ENCODE measurements at places on chromosomes 2 and 18.

DNA sequence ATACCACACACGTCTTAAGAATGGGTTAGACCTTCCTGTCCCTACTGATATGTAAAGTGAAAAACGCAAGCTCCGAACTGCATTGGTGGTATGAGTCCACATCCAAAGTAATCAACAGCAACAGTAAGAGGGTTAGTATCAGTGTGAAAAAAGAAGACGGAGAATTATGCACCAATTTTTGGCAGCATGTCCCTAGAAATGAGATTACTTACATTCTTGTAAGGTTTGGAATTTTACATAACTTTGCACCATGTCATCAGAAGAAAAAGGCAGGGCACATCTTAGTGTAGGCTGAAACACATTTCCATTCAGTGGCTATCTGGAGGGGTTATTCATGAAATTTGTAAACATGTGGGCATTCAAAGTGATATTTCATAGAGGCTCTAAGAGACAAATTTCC, 88.2 kb downstream of the LONRF2 start:
- DNase-seq = peak; percentile 42

DNA sequence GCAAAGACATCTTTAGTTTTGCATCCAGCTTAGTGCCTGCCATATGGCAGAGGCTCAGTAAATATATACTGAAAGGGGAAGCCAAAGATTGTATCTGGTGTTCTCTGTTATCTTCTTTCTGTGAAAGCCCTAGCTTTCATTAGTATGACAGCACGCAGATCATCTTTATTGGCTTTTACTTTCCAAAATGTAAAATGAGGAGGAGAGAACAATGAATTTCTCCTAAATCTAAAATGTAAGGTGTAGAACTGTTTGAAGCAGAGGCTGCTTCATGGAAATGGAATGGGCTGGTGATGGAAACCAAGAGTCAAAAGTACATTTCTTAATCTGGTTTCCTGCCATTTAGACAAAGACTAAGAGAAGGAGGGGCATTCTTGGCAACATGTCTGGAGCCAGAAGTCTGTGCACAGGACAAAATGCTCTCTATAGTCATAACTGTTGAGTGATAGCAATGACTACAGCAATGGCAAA, 1029.9 kb upstream of the PIK3C3 start:
- DNase-seq = peak; percentile 21

DNA sequence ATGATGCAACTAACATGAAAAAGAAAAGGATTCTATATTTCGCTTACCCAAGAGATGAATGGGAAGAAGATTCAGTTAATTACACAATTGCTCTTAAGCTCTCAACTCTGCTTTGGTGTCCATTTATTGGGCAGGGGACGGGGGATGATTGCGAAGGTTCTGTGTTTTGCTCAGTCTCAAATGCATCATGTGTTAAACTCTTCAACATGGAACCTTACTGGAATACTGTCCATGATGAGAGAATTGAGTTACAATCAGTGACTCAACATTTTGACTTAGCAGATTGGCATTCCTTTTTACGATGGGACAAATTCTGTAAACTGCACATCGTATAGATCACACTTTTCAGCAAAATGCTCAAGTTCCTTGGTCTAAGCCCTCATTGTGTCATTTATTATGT, 135.6 kb downstream of the RBMS1 start:
- DNase-seq = peak; percentile 83

DNA sequence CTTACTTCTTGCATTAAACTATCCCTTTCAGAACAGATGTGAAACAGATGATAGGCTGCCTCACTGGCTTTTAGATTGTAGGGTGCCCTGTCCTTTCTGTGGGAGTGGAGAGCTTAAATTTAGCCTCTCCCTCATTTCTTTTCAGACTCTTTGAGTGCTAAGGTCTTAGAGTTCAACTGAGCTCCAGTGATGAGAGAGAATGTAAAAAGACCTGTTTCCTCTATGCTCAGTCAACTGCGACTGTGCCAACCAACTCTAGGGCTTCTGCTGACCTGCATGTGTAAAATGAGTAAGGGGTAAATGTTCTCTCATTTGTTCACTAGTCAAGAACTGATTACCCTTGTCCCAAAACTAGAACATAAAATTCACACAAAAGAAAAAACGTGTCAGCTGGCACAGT, 104.8 kb upstream of the TGFA start:
- no peak for DNase-seq

DNA sequence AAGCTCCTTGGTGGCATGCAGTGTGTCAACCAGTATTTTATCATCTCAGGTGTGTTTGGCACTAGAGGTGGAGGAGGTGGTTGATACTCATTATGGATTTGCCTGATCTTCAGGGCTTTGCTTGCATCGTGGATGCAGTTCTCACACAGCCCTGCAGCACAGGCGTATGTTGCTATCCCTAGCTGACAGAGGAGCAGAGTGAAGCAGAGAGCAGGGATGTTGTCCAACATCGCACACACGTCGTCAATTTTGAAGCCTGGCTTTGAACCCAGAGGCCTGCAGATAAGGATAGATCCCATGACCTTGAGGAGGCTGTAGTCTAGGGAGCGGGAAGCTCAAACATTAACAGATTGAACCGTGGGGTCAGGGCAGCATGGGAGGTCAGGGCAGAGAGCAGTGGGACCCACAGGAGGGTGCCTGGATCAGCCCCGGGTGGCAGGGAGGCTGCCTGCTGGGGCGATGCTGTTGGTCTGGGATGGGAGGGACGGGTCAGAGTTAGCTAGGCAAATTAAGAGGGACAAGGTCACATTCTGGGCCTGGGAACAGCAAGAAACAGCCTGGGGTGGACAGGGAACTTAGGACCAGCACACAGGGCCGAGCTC, 4.2 kb downstream of the RNF144A start:
- DNase-seq = no peak

DNA sequence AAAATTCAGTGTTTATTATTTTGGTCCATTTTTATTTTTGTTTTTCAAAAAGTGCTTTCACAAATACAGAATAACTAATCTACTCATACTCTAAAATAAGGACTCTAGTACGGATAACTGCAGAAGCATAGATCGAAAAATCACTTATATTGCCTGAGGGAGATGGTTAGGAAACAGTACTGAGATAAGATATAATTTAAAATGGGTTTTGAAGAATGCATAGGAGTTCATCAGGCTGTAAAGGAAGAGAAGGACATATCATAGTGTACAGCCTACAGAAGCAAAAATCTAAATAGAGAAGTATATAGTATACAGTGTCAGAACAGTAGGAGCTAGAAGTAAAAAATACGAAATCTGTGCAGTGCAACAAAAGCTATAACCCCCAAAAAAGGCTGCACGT, 247.4 kb downstream of the SOX11 start:
- DNase-seq = no peak

DNA sequence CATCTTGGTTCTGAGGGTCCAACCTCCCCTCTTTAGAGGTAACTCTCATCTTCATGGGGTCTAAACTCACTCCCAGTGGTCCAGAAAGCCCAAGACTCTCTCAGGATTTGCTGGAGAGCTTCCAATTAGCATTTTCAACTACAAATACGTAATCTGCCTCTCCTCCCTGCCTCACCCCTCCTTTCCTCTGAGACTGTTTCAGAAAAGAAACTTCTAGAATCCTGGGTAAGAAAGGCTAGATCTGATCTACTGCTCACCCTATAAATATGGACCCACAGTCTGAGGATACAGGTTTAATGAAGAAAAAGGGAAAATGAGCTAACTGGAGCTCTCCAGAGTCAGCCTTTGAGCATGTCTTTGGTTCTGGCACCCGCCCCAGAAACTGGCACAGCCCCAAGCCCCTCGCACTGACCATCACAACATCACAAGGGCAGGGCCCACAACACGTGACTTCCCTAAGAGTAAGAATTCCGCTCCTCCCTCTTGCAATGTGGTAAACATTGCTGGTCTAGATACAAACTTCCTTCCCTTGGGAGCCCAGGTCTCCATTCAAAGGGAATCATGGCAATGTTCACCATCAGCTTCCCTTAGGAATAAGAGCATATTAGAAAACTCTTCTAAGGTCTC, 21.7 kb upstream of the IHH start:
- no peak for DNase-seq

- no peak for DNase-seq
Observed at GRCh38 chr18:59387687-59388565, 28.9 kb upstream of the LMAN1 start.

DNA sequence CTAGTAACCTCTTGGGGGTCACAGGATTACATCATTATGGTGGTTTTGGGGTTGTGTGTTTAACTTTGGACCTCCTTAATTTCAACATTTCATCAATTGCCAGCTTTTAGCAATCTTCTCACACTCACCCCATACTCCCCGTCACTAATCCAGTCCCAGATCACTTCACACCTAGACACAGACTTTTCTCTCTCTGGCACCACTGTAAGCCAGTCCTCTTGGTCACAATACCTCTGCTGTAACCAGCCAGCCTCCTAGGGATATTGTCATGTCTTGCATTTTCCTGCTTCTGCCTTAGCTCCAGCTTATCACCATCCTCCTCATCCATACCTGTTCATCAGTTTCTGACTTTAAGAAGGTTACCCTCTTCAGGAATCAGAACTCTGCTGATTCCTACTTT, 1.6 kb upstream of the STK17B start:
- DNase-seq = no peak

DNA sequence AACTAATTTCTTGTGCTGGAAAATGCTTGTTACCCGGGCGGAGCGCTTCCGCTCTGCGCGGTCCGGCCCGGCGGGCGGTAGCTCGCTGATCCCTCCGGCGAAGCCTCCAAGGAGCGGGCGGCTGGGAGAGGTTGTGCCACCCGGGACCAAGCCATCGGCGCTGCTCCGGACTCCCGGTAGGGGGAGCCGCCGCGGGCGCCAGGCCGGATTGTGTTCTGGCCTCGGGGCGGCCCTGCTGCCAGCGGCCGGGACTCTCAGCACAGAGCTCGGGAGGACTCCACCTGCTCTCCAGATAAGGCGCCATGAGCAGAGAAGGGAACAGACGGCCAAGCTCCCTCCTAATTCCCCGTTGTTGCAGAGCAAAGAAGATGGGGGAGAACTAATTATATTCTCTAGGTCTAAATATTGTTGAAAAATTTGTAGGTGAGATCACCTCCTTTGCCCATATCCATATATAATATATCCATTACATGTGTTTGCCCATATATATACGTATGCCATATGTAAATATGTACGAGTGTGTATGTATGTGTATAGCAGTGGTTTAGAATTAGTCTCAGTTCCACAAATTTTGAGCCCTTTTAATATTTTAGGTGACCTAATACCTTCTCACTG, 13.8 kb upstream of the SATB2 start:
- DNase-seq = peak; percentile 89

- no peak for DNase-seq
Observed at GRCh38 chr2:73374269-73374668, 11.4 kb upstream of the ALMS1 start.

DNA sequence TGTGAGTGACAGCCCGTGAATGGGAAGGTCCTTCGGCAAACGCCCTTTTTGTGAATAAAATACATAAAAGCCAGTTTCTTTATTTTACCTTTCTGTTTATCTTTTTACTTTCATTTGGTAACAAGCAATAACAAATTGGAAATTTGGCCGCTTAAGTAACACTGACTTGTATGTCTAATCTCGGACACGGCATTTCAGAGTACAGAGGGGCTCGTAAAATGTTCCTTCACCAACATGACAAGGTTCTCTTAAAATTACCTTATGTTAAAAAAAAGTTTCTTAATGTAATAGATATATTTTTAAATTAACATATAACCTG, 558 bp upstream of the NEMP2 start:
- DNase-seq = peak; percentile 48

GRCh38 chr2:20796374-20796791, 26.5 kb downstream of the LDAH start:
- no peak for DNase-seq

DNA sequence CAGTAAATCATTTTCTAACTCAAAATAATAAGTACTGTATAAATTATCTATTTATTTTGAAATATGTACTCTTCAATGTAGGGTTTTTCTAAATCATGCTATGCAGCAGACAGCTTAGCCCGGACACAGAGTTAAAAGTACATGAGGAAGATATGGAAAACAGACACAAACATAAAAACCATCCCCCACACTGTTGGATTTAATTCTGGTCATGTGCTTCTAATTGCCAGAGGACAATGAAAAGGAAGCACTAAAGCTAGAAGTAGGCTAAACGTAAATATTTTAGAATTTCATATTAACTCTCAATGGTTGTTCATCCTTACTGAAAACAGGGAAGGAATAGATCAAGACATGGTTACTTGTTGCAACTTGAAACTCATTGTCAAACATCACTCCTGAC, 420.7 kb downstream of the ERBB4 start:
- DNase-seq = no peak

DNA sequence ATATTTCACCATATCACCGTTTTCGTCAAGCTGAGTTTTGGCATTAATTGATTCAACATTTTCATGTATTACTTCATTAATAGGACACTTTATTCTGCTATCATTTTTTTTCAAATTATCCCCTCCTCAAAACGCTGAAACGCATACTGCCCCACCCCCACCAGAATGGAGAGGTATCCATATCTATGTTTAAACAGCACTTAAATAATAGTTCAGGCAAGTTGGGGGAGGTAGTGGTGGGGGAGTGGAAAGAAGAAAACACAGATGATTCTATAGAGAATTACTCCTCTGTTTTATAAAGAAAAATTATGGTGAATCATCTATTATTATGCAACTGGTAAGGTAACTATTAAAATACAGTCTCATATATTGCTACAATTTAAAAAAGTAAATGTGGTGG, 314.4 kb upstream of the ZEB2 start:
- DNase-seq = peak; percentile 23

DNA sequence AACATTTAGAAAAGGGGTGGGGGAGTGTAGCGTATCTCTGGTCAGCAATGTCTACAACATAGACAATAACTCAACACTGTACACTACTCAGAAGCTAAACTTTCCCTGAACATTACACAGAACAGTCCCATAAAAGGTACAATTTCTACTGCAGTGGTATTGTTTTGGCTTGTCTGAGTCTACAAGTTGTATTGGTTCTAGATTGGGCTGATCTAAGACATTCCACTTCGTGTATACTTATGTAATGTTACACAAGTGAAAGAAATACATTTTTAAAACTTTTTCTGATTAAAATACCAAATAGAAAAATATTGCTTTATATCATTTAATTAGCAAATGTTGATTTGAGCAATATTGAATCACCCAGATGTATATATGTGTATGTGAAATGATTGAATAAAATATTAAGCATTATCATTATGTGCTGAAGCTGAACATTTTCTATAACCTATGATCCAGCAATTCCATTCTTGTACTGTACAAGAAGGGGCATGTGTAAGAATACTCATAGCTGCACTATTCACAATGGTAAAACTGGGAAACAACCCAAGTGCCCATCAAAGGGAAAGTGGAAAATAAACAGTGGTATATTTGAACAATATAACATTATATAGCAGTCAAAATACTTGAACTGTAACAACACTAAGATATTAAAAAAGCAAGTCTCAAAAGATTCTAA, 52.4 kb downstream of the VSNL1 start:
- no peak for DNase-seq

DNA sequence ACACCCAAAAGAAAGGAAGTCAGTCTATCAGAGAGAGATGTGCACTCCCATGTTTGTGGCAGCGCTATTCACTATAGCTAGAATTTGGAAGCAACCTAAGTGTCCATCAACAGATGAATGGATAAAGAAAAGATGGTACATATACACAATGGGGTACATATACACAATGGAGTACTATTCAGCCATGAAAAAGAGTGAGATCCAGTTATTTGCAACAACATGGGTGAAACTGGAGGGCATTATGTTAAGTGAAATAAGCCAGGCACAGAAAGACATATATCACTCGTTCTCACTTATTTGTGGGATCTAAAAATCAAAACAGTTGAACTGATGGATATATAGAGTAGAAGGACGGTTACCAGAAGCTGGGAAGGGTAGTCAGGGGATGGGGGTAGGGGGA, 99.9 kb upstream of the ZNF516 start:
- no peak for DNase-seq
